GM03348 (cell line): ENCODE measurements at places on chromosomes 13 and 19.

DNA sequence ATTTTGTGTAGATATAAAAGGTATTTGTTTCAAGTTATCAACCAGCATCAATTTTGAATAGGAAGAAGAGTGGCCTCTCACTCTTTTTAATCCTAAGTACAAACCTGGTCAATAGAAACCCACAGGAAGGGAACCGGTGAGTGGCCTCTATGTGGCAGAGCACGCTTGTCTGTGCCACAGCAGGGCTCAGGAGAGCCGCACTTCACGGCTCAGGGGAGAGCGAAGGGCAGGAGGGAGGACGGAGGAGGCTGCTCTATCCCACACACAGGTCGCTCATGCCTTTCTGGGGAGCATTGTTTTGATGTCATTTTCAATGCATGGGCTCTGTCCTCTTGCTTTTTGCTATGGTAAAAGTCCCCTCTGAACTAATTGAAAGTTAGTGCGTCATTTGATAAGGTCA lies 57.2 kb downstream of the TNFRSF19 start:
- DNase-seq, result no peak

- DNase-seq, result no peak
Observed at GRCh38 chr13:21825186-21825585, 154.3 kb downstream of the FGF9 start.

- no peak for DNase-seq
Observed at GRCh38 chr19:40469011-40469410, 2.2 kb downstream of the SPTBN4 start.

DNA sequence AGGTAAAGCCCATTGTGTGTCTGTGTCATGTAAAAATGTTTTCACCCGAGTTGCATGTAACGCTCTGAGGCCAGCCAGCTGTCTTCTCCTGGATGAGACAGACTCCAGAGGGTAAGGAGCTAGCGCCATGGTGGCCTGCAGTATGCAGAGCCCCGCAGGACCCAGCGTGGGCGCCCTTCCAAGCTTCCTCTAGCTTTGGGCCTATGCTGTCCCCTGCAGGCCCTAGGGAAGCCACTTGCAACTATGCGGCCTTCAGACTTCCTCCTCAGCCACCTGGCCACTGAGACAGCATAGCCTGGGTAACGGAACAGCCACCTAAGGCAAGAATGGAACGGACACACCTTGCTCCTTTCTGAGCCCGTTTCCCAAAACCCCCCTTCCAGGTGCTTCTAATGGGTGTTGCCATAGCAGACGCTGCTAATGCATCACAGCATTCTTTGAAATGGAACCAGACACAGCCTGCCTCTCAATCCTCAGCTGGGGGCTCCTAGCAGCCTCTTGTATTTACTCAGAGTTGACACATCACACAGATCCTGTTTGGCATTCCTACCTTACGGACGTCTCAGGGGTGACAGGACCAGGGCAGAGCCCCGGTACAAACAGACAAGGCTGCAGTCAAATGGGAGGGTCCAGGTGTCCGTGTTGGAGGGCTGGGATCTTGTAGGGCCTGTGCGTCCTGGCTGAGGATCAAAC lies 6.2 kb downstream of the FAM32A start:
- DNase-seq, result no peak

GRCh38 chr13:110978390-110978789 lies 63.5 kb upstream of the ANKRD10 start:
- DNase-seq, result no peak

DNA sequence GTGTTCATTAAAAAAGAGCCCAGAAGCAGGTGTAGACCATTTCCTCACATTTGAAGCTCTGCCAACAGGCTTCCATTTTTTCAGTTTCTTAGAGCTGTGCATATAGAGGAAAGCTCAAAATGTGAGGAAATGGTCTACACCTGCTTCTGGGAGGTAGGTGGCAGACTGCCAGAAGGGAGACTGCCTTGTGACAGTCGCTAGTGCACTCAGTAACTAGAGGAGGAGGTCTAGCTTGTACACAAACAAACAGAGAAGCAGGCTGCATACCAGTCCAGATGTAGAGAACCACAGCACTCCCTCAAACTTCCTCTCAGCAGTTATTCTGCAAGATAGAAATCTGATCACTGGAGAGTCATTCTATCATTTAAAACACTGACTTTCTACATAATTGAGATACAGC lies 800.2 kb downstream of the EFNB2 start:
- no peak for DNase-seq

DNA sequence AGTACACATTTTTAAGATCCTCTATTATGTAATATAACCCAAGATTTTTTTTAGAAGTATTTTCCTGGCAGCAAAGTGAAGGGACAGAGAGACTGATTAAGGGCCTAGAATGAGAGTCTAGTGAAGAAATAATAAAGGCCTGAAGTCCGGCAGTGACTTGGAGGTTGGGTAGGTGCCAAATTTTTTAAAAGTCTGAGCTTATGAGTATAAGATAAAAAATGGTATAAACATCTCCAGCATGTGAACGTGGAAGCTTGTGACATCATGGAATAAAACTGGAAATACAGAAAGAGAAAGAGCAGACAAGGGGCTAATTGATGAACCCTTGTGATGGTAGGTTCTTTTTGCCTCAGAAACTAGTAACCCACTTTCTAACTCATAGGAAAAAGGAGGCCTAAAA lies 174.6 kb downstream of the SUCLA2 start:
- no peak for DNase-seq

DNA sequence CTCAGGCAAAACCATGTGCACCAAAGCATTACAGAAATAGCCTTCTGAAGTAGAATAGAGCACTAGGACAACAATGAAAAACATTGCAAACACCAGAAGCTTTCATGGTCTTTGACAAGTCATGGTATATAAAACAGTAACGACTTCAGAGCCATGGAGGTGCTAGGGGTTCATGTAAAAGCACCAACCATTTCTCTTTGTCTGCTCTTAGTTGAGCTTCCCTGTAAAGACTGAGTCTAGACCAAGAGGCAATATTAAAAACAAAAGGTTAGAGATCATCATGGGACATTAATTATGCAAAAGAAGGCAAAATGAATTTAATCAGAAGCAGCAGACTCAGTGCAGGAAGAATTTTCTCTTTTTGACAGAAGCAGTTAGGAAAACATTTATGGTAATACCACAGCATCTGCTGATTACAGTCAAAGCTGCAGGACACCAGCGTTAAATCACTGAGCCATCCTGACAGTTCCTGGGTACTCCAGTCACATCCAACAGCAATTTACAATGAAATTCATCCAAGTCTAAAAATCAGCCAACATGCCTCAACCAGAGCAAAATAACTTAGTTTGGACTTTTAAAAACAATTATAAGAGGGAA lies 476.8 kb downstream of the DIAPH3 start:
- no peak for DNase-seq

DNA sequence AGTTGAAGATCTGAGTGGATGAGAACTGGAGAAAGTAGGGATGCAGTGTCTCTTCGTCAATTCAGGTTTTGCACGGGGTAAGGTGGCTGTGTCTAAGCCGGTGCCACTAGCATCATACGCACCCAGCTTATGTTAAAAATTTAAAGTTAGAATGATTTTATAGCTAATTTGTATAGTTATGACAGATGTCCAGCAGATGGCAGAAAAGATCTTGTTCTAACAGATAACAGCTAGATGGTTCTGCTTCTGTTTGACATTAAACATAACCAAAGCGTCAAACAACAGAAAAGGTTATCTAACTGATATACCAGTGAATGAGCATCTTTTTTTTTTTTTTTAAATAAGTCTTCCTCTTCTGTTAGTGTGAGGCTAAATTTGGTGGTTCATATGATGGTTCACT lies 18.8 kb upstream of the EDDM13 start:
- peak; percentile 70 for DNase-seq

GRCh38 chr19:50939596-50939995 lies 13.2 kb downstream of the KLK5 start:
- DNase-seq, result no peak

- no peak for DNase-seq
Observed at GRCh38 chr19:35534803-35535480, 1.7 kb downstream of the GAPDHS start.

DNA sequence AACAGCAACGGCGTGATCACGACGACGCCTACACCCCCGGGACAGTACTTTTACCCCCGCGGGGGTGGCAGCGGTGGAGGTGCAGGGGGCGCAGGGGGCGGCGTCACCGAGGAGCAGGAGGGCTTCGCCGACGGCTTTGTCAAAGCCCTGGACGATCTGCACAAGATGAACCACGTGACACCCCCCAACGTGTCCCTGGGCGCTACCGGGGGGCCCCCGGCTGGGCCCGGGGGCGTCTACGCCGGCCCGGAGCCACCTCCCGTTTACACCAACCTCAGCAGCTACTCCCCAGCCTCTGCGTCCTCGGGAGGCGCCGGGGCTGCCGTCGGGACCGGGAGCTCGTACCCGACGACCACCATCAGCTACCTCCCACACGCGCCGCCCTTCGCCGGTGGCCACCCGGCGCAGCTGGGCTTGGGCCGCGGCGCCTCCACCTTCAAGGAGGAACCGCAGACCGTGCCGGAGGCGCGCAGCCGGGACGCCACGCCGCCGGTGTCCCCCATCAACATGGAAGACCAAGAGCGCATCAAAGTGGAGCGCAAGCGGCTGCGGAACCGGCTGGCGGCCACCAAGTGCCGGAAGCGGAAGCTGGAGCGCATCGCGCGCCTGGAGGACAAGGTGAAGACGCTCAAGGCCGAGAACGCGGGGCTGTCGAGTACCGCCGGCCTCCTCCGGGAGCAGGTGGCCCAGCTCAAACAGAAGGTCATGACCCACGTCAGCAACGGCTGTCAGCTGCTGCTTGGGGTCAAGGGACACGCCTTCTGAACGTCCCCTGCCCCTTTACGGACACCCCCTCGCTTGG lies 966 bp downstream of the JUNB start:
- DNase-seq, result peak; percentile 44

DNA sequence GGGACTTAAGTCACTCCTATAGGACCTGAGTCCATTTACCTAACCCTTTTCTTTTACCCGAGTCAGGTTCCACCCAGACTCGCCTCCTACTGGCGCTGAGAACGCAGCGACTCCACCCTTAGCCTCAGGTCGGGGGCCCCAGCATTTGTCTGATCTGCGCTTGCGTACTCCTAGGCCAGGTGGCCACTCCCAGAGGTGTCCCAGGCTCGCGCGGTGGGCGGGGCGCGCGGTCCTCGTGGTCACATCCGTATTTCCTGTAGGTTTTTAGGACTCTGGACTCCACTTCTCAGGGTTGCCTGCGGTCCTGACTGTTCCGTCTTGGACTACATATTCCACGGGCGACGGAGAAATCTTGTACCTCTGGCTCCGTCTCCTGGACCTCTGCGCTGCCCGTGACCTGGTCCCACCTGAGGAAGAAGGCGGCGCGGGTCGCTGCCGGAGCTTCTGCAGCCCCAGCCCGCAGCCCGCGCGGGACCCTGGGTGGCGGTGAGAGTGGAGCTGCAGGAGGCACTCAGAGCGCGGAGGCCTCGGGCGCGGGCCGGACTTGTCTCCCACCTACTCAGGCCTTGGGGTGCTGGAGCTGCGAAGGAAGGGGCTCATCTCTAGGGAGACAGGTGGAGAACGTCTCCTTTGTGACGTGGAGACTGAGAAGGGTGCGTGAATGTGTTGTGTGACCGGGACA lies 11.0 kb upstream of the ZNF573 start:
- DNase-seq, result no peak

DNA sequence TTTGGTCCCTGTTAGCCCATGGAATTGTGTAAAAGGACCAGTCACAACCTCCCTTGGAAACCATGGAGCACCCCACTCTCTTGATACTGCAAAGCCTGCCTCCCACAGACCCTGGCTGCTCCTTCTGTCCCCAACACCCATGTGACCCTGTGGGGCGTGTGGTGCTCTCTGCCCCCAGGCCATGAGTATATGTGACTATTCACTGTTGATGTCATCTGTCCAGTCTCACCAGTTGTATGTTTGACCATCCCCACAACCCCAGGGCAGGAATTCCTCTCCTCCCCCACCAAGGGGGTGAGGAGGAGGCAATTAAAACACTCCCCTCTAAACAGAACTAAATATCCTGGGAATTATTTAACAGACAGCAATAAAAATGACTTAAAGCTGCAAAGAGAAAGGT lies 35.2 kb downstream of the KCTD15 start:
- no peak for DNase-seq

- DNase-seq, result no peak
Observed at GRCh38 chr13:37229931-37230330, 124.5 kb upstream of the CSNK1A1L start.

- DNase-seq, result no peak
Observed at GRCh38 chr13:110651271-110651670, 35.9 kb downstream of the NAXD start.

DNA sequence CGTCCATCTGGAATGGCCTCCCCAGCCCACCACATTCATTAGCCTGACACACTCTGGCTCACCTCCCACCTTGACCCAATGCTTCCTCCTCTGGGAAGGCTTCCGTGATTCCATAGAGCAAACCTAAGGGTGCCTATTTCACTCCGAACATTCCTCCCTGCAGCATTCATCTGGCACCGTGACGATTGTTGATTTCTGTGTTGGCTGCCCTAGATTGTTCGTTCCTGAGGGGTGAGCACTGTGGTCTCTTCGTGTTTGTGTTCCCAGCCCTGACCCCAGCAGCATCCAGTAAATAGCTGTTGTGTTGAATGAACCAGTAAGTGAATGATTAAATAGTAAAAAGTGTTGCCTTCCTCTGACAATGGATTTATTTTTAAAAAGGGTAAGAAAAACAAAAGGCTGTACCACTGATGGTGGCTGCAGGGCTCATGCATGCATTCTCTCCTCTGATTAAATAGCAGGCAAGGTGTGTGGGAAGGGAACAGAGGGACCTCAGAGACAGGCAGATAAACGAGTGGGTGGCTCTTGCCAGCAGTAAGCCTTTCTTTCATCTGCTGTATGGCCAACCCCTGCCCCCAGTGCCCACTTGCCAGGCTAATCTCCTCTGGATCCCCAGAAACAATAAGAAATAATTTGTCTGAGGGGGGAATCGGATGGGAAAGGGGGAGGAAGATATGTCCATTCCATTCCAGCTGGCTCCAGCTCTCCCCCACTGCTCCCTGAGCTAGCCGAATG lies 48.4 kb upstream of the CACNA1A start:
- no peak for DNase-seq
